ENCODE measurements at places on chromosomes 2 and 18. TPM values are rescaled to one million over a fixed set of nuclear protein-coding genes. Genes with fewer than 3 reads are reported as not detected.

DNA sequence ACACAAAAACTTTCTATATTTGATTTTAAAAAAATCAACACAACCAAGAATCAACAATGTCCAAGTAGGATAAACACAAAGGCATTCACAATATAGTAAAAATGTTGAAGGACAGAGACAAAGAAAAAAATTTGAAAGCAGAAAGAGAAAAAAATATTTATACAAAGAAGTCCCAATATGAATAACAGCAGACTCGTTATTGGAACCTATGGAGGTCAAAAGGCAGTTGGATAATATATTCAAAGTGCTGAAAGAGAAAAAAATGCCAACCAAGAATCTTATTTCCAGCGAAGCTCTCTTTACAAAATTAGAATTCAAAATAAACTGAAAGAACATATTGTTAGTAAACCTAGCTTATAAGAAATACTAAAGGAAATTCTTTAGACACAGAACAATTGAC is 859.5 kb downstream of the LRP1B start:
- no peak for DNase-seq

DNA sequence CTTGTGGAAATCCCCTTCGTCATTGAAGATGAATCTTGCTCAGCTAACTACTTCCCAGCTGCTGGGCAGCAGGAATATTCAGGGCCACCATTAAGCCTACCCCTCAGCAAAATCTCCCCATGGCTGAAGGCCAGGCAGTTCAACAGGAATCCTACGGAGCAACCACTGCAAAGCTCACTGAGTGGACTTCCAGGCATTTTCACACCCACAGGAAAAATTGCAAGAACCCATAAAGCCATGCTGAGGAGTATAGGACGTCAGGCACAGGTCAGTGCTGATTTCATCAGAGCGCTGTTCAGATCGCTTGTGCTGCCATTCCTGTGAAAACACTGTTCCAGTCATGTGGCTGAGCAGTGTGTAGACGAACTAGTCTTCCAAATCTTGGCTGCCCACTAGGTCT is 134.8 kb upstream of the TACR1 start:
- DNase-seq, result no peak

- DNase-seq, result peak; percentile 15
Observed at GRCh38 chr2:164430166-164430783, 191.0 kb downstream of the GRB14 start.

The RAB6C gene
- not detected for total RNA-seq

The CFAP221 gene
- total RNA-seq, result not detected

The COLEC11 gene
- not detected for total RNA-seq

- DNase-seq, result no peak
Observed at GRCh38 chr2:4533806-4534205, 830.4 kb downstream of the DCDC2C start.

GRCh38 chr2:204530464-204530805 is 14.8 kb upstream of the PARD3B start:
- DNase-seq, result no peak

The DHX57 gene
- 24.5 TPM for total RNA-seq

DNA sequence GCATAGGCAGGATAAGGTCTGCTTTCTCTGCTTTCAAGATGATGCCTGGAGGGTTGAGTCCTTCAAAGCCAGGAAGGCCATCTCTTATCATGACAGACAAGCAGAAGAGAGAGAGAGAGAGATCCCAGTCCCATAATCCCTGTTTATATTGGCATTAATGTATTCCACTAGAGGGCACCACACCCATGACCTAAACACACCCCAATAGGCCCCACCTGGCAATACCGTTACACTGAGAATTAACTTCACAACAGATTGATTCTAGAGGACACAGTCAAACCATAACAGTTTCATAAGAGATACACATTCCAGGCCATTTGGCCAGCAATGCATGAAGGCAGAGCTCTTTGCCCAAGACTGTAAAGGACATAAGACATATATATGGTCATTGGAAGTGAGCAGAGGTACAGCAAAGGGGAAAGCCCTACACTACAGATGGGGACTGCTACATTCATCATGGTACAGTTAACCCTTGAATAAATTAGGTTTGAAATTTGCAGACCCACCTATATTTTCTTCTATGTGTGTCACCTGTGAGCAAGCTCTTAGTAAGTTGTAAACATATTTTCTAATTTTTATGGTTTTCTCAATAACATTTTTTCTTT is 1516.1 kb downstream of the RPIA start:
- DNase-seq, result peak; percentile 25

GRCh38 chr18:29459972-29460371 is 1283.0 kb upstream of the CDH2 start:
- no peak for DNase-seq

- no peak for DNase-seq
Observed at GRCh38 chr2:208757364-208757763, 350.8 kb downstream of the PTH2R start.

The CNNM4 gene
- total RNA-seq, result 3.5 TPM

DNA sequence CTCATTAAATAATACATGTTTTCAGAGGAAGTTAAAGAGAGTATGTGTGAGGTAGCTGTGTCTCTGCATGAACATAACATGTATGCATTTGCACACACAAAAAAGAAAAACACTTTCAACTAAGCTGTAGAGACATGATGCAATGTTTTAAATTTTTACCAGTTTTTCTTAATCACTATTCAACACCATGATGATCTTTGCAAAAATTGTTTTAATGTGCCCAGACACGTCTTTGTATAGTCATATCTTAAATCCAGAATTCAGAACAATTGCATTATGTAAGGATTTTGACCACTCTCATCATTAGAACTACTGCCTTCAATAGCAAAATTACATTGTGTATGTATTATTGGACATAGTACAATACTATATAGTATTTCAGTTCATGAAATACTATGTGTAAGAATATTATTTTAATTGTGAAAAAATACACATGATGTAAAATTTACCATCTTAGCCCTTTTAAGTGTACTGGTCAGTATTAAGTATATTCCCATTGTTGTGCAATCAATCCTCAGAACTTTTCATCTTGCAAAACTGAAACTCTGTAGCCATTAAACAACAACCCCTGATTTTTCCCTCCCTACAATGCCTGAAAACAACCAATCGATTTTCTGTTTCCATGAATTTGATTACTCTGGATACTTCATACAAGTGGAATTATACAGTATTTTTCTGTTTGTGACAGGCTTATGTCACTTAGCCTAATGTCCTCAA is 104.5 kb upstream of the ACVR2A start:
- no peak for DNase-seq

GRCh38 chr2:175371378-175371777 is 189.9 kb upstream of the ATP5MC3 start:
- DNase-seq, result no peak

The GRB14 gene
- not detected for total RNA-seq

The SP110 gene
- 13.9 TPM for total RNA-seq

DNA sequence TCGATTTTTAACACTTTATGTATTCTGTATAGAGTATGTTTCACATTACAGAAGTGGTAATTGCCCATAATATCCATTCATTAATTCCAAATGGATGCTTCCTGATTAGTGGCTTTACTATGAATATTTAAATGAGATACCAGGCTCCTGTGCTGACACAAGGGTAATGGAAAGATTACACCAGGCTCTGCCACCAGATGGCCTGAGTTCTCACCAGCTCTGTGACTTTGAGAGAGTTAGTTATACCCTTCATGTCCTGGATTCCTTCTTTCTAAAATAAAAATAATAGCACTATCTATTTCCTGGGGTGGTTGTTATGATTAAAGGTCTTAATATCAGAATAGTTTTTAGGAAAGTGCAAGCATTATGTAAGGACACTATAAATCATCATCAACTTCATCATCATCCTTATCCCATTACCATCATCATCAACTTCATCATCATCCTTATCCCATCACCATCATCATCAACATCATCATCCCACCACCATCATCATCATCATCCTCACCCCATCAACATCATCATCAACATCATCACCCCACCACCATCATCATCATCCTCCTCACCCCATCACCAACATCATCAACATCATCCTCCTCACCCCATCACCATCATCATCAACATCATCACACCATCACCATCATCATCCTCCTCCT is 151.8 kb downstream of the DNER start:
- no peak for DNase-seq

DNA sequence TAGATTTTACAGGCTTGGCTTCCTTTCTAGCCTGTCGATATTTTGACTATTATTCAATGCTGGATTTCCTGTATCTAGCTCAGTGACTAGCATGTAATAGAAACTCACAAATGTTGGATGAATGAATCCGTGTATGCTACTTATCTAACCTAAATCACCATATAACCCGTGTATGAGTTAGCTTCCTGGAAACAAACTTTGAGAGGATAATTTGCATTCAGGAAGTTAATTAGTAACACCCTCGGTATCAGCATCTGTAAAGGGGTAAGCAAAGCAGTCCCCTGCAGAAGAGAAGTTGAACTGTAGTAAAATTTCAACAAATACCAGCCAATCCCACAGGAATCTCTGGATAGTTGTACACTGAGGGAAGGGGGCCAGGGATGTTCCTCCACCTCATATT is 269.4 kb upstream of the LRATD1 start:
- no peak for DNase-seq

The GTF2A1L gene
- 0.11 TPM for total RNA-seq

DNA sequence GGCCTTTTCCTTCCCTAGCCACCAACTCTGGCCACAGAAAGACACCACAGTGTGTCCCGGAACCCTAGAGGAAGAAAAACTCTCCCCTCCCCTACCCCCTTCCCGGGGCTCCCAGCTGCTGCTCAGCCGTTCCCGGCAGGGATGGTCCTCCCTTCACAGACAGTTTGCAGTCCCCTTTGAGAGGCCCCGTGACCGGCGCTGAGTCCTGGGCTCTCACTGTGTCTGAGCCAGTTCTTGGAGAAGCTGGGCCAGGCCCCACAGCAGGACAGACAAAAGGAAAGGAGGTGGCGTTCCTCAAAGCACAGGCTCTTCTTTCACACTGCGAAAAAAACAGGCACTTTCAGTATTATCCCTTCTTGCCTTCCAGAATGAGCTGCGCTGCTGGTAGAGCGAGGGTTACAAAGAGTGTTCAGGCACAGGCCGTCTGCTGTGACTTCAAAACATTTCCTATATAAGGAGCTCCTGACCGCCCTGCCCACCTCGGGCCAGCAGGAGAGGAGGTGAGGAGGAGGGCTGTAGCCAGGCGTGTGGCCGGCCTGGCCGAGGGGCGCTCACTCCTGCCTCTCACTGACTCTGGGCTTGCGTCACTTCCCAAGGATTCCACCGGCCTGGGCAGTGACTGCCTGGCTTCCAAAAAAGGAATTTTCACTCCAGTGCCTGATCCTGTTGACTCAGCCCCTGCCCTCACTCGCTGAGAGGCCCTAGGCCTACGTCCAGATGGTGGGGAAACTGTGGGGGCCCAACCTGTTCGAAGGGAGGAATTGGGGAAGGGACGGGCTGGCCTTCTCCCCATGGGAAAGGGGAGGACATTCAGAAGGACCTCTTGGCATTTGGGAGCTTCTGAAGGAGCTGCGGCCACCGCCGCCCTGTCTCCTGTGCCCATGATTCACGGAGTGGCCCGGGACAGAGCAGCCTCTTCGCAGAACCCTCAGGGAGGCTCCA is 24.9 kb downstream of the CIDEA start:
- peak; percentile 93 for DNase-seq

DNA sequence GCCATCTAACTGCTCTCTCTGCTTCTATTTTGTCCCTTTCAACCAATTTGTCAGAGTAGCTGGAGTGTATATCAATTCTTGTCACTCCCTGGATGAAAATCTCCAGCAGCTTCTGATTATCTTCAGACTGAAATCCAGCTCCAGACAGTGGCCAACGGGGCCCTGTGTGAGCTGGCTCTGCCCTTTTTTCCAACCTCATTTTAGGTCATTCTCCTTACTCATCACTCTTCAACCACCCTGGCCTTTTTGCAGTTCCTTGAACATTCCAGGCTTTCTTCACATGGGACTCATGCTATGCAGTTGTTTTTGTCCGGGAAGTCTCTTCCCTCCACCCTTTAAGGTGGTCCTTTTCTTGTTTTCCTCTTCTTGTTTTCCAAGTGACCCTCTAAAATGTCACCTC is 15.4 kb upstream of the FAP start:
- DNase-seq, result no peak

The NAT8 gene
- total RNA-seq, result not detected

DNA sequence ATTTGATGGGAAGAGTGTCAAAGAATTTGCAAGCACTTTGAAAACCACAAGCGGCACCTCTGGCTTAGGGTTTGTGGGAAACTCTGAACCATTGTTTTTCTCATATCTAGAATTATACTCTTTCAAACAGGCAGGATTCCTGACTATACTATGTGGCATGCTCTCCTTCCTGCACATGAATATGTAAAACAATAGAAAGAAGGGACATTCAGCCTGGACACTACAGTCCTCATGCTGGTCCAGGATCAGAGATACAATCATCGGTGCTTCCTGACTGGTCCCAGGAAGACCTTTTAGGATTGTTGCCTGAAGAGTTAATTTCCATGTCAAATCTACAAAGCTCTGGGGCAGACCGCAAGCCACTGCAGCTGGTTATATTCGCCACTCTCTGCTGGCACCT is 55.7 kb upstream of the RASGRP3 start:
- peak; percentile 72 for DNase-seq

- DNase-seq, result no peak
Observed at GRCh38 chr2:101987832-101988231, 3.9 kb upstream of the IL1R2 start.

The MYO5B gene
- 0.97 TPM for total RNA-seq

- no peak for DNase-seq
Observed at GRCh38 chr2:214401580-214401979, 9.3 kb upstream of the VWC2L start.

The RPRM gene
- total RNA-seq, result not detected

DNA sequence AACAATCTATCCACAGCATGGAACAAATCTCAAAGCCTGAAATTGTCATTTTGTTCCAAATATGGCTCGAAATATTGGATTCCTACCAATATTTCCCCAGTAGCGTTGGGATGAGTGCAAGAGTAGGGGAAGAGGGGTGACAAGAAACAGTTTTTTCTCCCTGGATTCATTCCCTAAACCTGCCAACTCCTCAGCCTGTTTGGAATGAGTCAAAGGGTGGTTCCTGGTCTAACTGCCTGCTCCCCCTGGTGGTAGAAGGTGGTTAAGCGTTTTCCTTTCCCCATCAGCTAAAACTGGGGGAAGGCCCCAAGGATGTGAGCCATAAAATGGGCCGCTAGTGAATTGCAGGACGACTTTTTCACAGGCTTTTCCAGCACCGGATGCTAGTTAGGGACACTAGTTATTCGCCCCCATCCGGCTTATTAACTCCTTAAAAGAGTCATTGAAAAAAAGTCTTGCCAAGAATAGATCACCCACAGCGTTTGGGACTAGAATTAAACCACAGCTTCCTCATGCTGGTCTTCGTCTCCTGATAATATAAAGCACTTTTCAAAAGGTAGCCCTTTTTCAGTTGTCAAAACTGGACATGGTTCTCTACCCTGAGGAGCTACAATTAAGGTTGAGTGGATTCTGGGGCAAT is 72.5 kb downstream of the DHRS9 start:
- DNase-seq, result peak; percentile 43

Measured in SJSA1 (cell line).